Iris pigment epithelial cell (primary cell): ENCODE measurements at places on chromosomes 12 and 14.
A peak's percentile ranks its signal among the peaks of the same experiment; 100 is the strongest.

DNA sequence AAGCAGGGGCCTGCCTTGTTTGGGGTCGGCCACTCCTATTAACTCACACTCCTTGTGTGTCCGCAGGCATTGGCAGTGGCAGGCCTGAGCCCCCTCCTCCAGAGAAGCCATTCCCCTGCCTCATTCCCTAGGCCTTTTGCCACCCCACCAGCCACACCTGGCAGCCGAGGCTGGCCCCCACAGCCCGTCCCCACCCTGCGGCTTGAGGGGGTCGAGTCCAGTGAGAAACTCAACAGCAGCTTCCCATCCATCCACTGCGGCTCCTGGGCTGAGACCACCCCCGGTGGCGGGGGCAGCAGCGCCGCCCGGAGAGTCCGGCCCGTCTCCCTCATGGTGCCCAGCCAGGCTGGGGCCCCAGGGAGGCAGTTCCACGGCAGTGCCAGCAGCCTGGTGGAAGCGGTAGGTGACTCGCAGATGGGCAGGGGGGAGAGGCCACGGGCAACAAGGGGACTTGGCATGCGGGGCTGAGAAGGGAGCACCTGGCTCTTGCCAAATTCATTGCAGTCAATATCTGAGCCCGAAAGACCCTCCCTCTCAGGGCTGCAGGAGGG lies 106.3 kb upstream of the FKBP4 start:
- DNase-seq: no peak

DNA sequence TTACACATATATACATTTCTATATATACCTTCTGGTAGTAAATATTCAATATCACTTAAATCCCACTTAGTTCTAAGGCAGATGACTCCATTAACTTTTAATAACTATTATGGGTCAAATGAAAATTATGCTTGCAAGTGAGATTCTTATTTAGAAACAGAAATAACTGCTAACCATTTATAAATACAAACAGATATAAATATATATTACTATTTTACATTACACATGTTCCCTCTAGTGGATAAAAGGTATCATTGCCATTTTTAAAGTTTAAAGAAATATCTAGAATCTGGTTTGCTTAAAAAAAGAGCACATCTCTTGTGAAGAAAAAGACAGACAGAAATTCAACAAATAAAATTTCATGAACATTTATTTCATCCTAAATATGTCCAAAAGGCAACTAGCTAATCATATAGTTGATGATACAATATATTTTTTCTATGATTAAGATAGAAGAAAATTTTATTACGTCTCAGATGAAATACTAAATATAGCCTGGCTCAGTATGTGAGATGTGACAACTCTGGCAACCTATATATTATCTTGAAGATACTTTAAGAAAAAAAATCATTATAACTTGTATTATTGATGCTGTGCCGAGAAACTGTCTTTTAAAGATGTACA lies 11.7 kb upstream of the RAD51AP1 start:
- peak; percentile 24 for DNase-seq

GRCh38 chr12:18899162-18899561 lies 161.2 kb downstream of the CAPZA3 start:
- DNase-seq: no peak

GRCh38 chr14:95440496-95440895 lies 76.0 kb downstream of the SYNE3 start:
- no peak for DNase-seq

- no peak for DNase-seq
Observed at GRCh38 chr12:108564724-108565123, 2.3 kb downstream of the ISCU start.

DNA sequence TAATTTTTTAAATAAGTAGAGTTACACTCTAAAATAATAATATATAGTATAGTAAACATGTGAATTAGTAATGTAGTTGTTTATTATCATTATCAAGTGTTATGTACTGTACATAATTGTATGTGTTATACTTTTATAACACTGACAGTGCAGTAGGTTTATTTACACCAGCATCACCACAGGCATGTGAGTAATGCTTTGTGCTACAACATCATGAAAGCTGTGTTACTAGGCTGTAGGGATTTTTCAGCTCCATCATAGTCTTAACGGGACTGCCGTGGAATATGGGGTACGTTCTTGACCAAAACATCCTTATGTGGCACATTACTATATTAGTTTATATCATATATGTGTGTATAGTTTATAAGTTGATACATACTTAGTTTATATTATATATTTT lies 8.6 kb downstream of the FNTB start:
- DNase-seq: peak; percentile 45

- peak; percentile 35 for DNase-seq
Observed at GRCh38 chr12:114018669-114019068, 52.5 kb upstream of the RBM19 start.
